Foreskin fibroblast (primary cell): ENCODE measurements at places on chromosomes 2 and 18.

- peak; percentile 87 for DNase-seq
Observed at GRCh38 chr2:191038241-191038725, 24.3 kb upstream of the STAT1 start.

DNA sequence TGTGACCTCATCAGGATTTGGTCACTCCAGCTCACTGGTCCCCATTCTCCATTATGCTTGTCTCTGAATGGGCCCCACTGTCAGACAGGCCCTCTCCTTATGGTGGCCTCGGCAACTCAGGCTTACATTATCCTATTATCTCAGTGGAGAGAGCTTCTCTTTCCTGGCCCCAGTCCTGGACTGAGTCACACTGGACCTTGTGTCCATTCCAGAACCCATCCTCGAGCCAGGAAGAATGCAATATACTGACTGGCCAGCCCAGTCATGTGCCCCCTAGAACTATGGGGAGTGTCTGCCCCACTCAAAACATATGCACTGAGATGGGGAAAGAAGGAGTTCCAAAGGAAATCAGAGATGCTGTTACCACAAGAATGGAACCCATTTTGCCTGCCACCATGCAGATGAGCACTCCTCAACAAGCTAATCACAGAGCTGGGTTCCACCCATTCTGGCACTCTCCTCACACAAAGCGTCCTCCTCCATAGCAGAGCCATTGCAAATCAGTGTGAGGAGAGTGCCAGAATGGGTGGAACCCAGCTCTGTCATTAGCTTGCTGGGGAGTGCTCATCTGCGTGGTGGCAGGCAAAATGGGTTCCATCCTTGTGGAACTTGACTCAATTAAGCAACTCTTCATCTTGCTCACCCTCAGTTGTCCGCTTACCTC is 71.9 kb downstream of the CHRNA1 start:
- DNase-seq: peak; percentile 48

DNA sequence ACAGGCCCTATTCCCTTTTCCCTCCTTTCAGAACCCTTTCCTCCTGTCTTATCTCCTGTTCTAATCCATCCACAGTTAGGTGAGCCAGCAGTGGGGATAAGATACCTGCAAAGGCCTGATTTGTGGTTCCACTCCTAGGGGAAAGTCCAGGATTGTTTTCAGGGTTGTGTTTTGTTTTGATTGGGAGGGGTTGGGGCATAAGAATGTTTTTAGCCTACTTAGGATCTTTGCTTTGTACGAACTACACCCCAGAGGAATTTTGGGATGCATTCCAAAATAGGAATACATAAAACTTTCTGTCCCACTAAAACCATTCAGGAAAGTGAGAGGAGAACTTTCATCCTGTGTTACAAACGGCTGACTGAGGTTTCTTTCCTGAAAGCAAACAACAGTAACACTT is 150.8 kb upstream of the PGAP1 start:
- DNase-seq: peak; percentile 24

DNA sequence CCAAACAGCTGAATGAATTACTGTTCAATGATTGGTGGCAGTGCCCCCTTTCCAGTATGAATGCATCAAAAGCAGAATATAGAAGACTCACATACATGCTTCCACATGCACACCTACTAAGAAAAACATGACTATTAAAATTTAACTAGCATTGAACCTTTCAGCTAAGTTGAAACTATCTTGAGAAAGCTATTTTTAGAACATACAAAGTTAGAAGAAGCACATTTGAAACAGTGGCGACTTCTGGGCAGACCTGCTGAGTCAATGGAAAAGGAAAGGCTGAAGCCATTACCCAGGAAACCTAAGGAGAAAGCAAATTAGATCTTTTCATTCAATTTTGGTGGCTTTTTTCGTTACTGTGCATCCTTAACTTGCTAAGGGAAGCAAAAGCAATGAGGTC is 55.9 kb downstream of the PLA2R1 start:
- no peak for DNase-seq

DNA sequence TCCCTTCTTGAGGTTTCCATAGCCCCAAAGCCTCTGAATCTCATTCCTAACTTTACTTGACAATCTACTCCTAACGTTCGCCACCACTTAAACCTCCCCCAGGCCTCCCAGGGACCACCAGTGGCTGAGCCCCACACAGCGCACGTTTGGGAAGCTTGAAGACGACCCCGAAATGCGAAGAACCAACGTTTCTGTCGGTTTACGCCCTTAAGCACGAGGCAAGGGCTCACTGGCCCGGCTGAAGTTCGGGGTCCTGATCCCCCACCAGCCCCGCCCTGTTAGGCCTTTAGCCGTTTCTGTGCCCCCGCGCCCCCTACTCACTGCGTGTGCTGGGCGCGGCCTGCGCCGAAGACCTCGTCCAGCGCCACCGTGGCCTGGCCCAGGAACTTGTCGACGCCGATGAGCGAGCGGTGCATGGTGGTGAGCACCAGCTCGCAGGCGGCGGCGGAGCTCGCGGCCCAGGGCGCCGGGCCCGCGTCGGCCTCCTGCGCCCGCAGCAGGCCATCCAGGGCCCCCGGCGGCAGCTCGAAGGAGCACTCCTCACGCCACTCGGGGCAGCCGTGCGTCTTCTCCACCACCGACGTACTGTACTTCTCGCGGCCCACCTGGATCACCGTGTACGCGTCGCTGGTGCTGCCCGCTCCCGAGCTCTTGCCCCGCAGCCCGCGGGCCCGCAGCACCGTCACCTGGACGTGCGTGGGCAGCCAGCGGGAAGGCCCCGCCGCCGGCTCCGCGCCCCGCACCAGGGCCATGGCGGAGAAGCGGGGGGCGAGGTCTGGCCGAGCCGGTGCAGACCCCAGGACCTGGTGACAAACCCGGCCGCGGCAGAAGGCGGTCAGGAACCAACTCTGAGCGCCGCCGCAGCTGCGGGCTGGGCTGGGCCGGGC is 479 bp downstream of the RAB11FIP5 start:
- DNase-seq: peak; percentile 75

- DNase-seq: no peak
Observed at GRCh38 chr2:25018681-25019080, 23.2 kb upstream of the EFR3B start.

DNA sequence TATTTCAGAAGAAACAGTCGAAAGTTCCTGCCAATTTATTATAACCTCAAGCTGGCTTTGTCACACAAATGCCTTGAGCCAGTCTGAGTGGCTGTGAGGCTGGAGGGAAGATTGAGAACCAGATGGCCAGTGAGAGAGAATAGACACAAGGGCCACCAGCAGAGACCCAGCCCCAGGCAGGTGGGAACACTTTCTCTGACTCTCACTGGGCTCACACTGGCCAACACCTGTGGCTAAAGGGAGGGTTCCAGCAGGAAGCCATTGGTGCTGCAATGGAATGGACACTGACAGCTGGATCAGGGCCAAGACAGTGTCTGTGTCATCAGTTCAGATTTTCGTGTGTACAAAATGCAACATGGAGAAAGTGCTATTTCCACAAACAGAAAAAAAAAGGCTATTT is 29.9 kb downstream of the LOXHD1 start:
- no peak for DNase-seq

- DNase-seq: no peak
Observed at GRCh38 chr18:77098538-77099174, 33.9 kb downstream of the MBP start.

GRCh38 chr18:32349728-32350395 is 120.8 kb downstream of the GAREM1 start:
- peak; percentile 96 for DNase-seq

GRCh38 chr2:120429586-120430500 is 83.9 kb downstream of the INHBB start:
- DNase-seq: no peak

- no peak for DNase-seq
Observed at GRCh38 chr2:661360-661635, 15.9 kb downstream of the TMEM18 start.
